ENCODE measurements at places on chromosomes 1 and 21.

GRCh38 chr1:167538657-167539056, 14.9 kb downstream of the CREG1 start:
- DNase-seq = no peak

- no peak for DNase-seq
Observed at GRCh38 chr1:112514901-112515300, 6.1 kb downstream of the WNT2B start.

DNA sequence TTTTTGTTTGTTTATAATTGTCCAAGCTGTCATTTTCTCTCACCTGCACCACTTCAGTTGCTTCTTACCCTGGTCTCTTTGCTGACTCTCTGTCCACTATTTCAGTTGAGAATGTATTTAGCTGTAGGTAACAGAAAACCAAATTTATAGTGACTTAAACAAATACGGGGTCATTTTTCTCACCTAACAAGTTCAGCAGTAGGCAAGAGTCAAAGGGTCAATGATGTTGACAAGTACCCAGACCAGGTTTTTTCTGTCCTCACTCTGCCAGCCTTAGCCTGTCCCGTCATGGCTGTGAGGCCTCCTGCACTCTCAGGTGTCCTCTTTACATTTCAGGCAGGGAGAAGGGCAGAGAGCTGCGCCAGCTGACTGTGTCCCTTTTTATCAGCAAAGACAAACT, 11.8 kb downstream of the RIIAD1 start:
- DNase-seq = no peak

DNA sequence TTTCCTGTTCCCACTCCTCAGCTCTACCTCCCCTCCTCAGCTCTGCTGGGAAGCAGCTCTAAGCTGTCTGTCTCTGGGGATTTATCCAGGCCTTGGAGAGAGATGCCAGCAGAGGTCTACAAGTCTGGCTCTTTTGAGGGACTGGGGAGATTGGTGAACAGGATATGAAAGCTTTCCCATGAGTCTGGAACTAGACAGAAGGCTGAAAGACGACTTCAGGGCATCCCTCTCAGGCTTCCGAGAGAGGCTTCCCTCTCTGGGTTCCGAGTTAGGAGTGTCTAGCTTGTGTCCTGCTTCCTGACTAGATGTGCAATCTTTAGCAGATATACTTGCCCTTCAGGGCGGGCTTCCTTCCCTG, 733 bp downstream of the TMEM35B start:
- DNase-seq = peak; percentile 31

DNA sequence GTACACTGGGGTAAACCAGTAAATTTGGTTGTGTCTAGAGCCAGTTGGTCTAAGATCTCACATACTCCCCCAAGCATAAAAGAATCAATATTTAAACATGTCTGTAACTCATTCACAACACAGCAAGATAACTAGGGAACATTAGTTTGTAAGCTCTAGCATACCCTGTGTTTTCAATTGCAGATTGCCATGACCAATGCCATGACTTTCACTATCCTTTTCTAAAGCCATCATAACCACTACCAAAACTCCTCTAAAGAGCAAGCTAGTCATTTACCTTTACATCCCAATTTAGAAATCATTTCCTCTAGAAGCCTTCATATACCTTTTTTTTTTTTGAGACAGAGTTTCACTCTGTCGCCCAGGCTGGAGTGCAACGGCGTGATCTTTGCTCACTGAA, 56.5 kb upstream of the PLA2G4A start:
- no peak for DNase-seq

DNA sequence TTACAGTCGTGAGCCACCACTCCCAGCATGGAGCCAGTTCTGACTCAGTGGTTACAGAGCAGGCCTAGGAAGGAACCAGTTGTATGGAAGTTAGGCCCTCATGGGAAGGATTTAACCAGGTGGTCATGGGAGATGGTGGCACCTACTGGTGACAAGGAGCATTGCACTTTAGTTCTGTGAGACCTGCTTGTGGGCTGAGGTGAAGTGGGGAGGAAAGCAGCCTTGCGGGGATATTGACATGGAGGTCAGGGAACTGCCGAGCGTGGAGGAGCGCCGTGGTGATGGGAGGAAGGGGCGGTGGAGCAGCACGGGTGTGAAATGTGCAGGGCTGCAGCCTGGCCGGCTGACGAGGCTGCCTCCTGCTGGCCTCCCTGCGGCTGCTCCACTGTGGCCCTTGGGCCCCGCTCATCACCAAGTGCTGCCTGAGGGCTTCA, 100.4 kb downstream of the GALNT2 start:
- DNase-seq = peak; percentile 62

DNA sequence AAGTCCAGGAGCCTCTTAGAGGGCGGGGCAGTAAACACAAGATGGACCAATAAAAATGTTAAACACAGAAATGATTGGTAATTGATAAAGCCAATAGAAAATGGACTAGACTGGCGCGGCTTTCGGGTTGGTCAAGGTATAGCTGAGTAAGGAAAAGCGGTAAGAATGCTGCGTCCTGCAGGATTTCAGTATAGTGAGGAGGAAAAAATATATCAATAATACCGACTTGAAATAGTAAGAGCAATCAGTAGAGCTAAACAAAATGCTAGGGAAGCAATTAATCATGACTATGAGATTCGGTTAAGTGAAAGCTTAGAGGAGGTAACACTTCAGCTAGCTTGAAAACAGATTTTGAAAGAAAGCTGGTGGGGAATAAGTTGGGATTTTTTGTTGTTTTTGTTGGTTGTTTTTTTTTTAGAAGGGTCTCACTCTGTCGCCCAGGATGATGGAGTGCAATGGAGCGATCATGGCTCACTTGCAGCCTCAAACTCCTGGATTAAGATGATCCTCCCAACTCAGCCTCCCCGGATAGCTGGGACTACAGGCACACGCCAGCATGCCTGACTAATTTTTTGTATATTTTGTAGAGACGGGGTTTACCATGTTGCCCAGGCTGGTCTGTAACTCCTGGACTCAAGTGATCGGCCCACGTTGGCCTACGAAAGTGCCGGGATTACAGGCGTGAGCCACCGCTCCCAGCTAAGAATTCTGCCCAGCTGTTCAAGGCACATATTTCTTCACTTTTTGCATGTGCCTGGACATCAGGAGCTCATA, 711 bp upstream of the TESK2 start:
- DNase-seq = no peak
